Mesothelial cell of epicardium (in vitro differentiated cells): ENCODE measurements at places on chromosomes 16 and 17. TPM values are rescaled to one million over a fixed set of nuclear protein-coding genes. Genes with fewer than 3 reads are reported as not detected.

- H3K27ac ChIP-seq: no peak overlapping the region
- H3K4me3 ChIP-seq: no peak overlapping the region
- no peaks in the 10 kb centered on the region for H3K4me1 ChIP-seq
- H3K36me3 ChIP-seq: peaks cover 28% of the 10 kb centered on the region
- H3K27me3 ChIP-seq: no peaks in the 10 kb centered on the region
Observed at GRCh38 chr16:88581033-88581432, 10.8 kb downstream of the ZC3H18 start.

TEX19 gene
- total RNA-seq: 0.16 TPM in 1 of 3 replicates, not detected in the others

GRCh38 chr17:76748657-76749056 lies 10.7 kb downstream of the MFSD11 start:
- no peak for DNase-seq
- H3K36me3 ChIP-seq: peaks cover 49% of the 10 kb centered on the region
- no peaks in the 10 kb centered on the region for H3K4me1 ChIP-seq
- H3K27ac ChIP-seq: no peak overlapping the region
- no peak overlapping the region for H3K4me3 ChIP-seq

CLDN7 gene
- 79.2 to 86.1 TPM (median 79.9 TPM) in 3 replicates for total RNA-seq

TPPP3 gene
- 5.5 to 6.2 TPM (median 5.7 TPM) in 3 replicates for total RNA-seq

GRCh38 chr17:79517827-79518584 lies 92.8 kb downstream of the RBFOX3 start:
- peaks cover 30% of the 10 kb centered on the region for H3K4me1 ChIP-seq
- no peak overlapping the region for H3K4me3 ChIP-seq
- H3K27ac ChIP-seq: no peak overlapping the region
- DNase-seq: no peak
- peaks cover 10% of the 10 kb centered on the region for H3K27me3 ChIP-seq

DNA sequence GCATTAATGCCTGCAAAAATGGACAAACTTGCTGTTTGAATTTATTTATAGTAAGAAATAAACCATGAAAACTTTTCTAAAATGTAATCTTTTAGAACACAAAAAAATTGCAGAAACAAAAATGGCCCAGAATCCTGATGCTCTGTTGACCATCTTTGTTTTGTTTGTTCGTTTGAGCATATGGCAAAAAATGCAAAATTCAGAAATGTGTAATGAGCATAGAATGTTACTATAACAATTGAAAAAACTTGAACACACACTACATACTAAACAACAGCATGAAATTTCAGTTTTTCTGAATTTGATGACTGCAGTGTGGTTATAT lies 1.1 kb upstream of the KPNA2 start:
- peak overlapping the region; percentile 20 for H3K4me3 ChIP-seq
- H3K27ac ChIP-seq: peak overlapping the region; percentile 95
- no peak for DNase-seq
- peaks cover 30% of the 10 kb centered on the region for H3K4me1 ChIP-seq
- H3K36me3 ChIP-seq: peaks cover 7% of the 10 kb centered on the region

DNA sequence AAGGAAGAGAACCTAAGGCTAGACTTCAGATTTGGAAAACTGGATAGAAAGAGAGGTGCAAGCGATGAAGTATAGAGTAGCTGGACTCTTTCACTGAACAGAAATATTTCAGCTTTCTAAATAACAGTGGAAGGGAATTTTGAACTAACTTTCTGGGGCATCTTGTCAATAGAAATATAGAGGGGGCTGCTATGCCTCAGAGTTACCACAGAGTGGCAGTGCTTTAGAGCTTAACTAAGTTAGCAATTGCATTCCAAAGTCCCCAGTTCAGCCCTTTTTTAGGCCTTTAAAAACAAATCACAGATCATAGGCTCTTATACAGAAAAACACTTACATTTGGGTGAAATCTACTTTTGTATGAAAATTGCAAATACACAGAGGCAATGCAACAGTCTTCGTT lies 154.2 kb upstream of the CDH8 start:
- H3K27ac ChIP-seq: no peak overlapping the region
- no peaks in the 10 kb centered on the region for H3K4me1 ChIP-seq
- H3K36me3 ChIP-seq: no peaks in the 10 kb centered on the region
- no peak overlapping the region for H3K4me3 ChIP-seq
- no peak for DNase-seq

CA5A gene
- not detected in 3 replicates for total RNA-seq

GRCh38 chr17:32484628-32485027 lies 2.2 kb upstream of the CDK5R1 start:
- H3K27me3 ChIP-seq: no peaks in the 10 kb centered on the region
- no peak overlapping the region for H3K4me3 ChIP-seq
- H3K27ac ChIP-seq: no peak overlapping the region
- peaks cover 23% of the 10 kb centered on the region for H3K4me1 ChIP-seq

- DNase-seq: no peak
- peaks cover 2% of the 10 kb centered on the region for H3K36me3 ChIP-seq
- peak overlapping the region; percentile 99 for H3K27ac ChIP-seq
- peak overlapping the region; percentile 79 for H3K4me3 ChIP-seq
Observed at GRCh38 chr17:83083368-83084201, 4.2 kb downstream of the METRNL start.

DNA sequence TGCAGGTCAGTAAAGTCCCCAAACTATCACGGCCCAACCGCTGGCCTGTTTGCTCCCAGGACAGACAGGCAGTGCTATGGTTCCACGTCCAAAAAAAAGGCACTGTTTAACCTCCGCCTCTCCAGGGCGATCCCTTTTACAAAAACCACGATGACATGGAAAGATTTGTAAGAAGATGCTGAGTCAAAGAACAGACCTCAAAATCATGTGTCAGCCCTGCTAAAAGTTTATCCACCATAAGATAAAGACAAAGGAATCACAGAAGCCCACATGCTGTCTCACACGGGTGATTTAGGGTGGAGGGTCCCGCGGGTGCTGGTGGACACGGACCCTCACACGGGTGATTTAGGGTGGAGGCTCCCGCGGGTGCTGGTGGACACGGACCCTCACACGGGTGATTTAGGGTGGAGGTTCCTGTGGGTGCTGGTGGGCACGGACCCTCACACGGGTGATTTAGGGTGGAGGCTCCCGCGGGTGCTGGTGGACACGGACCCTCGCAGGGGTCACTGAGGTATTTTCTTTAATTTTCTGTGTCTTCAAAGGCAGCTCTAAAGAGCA lies 117.2 kb upstream of the METRNL start:
- no peak overlapping the region for H3K27ac ChIP-seq
- peak; percentile 34 for DNase-seq
- peaks cover 7% of the 10 kb centered on the region for H3K4me1 ChIP-seq
- no peaks in the 10 kb centered on the region for H3K27me3 ChIP-seq
- no peak overlapping the region for H3K4me3 ChIP-seq

SDK2 gene
- 29.7 to 33.2 TPM (median 31.8 TPM) in 3 replicates for total RNA-seq

HYDIN gene
- total RNA-seq: 0.42 to 1.2 TPM (median 0.72 TPM) in 3 replicates

CHST5 gene
- 0.40 to 0.50 TPM (median 0.49 TPM) in 3 replicates for total RNA-seq

DNA sequence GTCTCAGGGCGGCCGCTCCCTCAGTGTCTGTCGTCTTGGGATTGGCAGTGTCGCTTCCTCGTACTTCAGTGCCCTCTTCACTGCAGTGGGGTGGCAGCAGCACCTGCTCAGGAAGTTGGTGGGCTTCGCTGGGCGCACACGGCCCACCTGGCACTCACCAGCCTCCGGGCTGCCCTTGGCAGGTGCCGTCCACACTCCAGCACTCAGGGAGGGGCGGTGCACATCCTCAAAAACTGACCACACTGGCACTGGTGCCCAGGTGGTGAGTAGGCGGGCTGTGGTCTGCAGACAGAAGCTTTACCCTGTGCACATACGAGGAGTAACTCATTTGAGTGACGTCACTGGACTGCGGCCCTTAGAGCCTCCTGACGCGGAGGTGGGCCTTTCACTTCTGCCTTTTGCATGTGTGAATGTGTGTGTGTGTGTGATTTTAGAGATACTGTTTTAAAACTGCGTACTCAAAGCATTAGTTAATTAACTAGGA lies 94.6 kb downstream of the BANP start:
- H3K4me3 ChIP-seq: no peak overlapping the region
- H3K36me3 ChIP-seq: peaks cover 34% of the 10 kb centered on the region
- DNase-seq: no peak
- no peak overlapping the region for H3K27ac ChIP-seq

DNA sequence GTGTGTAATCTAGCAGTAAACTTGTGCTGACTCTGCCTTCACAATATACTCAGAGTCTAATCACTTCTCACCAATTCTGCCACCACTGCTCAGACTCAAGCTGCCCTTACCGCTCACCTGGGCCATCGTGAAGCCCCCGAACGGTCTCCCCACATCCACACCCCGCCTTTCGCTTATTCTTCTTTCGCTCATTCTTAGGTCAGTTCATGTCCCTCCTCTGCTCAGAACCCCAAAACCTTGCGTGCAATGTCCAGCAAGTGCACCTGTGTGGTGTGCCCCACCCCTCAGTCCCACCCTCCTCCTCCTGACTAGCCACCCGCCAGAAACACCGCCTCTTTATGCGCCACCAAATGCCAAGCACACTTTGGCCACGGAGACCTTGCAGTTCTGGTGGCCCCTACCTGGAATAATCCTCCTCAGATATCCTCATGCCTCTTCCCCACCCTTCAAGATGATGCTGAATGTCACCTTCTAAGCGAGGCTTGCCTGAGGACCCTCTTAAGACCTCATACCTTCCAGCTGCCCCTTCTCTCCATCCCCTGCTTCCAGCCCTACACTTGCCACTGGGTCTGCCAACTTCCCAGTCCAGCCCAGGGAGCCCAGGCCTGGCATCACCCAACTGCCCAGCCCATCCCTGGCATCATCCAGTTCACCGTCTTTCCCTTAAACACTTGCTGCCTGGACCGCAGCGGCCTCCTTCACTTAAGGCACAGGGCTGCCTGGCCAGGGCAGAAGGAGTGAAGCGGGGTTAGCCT lies 34.3 kb upstream of the RBFOX3 start:
- H3K4me3 ChIP-seq: no peak overlapping the region
- H3K36me3 ChIP-seq: no peaks in the 10 kb centered on the region
- peaks cover 57% of the 10 kb centered on the region for H3K27me3 ChIP-seq
- DNase-seq: no peak

DNA sequence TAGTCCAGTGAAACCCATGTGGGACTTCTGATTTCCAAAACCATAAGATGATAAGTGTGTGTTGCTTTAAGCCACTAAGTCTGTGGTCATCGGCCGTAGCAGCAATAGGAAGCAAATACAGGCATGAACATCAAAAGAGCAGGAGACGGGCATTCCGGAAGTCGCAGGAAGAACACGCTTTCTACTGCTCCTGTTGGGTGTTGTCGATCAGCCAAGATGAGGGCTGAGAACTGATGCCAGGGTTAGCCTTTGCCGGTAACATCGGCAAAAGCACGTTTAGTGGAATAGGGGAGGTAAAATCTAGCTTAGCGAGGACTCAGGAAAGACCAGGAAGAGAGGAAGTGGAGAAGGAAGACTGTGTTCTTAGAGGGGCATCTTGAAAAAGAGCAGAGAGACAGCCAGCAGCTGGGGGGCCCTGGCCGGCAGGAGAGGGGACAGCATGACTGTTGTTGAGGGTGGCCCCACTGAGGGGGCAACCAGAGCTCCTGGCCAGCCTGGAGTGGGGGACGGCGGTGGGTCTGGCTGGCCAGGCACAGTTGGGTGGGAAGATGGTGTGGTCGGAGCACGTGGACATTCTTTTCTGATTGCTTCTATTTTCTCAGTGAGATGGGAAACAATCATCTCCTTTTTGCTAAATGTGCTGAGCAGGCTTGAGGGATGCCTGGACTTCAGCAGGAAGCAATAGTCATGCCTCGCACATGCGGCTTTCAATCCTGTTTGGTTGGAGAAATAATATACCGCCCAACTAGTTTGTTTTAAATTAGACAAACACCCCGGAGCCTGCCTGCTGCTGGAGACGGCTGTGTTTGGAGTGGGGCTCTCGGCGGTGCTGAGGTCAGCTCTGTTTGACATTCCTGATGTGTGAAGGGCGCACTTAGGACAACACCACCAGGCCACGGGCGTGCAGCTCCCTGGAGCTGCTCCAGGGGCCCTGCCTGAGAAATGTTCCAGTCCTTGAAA lies 109.9 kb downstream of the METRNL start:
- peaks cover 6% of the 10 kb centered on the region for H3K4me1 ChIP-seq
- peaks cover 3% of the 10 kb centered on the region for H3K36me3 ChIP-seq
- no peak overlapping the region for H3K4me3 ChIP-seq
- no peaks in the 10 kb centered on the region for H3K27me3 ChIP-seq
- DNase-seq: peak; percentile 16
- H3K27ac ChIP-seq: peak overlapping the region; percentile 43
